ENCODE measurements at places on chromosomes 2 and 18.
A peak's percentile ranks its signal among the peaks of the same experiment; 100 is the strongest.

DNA sequence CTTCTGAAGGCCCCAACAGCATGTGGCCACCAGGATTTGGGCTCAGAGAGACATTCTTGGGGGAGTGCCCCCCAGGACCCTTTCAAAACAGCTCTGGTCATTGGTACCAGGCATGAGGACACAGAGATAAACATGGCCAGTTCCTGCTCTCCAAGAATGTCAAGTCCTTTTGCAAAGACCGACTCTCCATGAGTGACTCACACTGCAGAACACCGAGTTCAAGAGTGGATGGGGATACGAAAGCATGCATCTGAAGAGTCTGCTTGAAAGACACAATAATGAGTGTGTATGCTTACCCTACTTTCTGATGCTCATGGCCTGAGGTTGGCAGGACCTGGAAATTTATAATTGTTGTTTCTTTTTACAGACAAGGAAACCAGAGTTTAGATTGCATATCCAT, 450.6 kb downstream of the TSN start:
- DNase-seq, result no peak

- DNase-seq, result no peak
Measured at GRCh38 chr2:101307950-101308431, 510 bp downstream of the RNF149 start.

DNA sequence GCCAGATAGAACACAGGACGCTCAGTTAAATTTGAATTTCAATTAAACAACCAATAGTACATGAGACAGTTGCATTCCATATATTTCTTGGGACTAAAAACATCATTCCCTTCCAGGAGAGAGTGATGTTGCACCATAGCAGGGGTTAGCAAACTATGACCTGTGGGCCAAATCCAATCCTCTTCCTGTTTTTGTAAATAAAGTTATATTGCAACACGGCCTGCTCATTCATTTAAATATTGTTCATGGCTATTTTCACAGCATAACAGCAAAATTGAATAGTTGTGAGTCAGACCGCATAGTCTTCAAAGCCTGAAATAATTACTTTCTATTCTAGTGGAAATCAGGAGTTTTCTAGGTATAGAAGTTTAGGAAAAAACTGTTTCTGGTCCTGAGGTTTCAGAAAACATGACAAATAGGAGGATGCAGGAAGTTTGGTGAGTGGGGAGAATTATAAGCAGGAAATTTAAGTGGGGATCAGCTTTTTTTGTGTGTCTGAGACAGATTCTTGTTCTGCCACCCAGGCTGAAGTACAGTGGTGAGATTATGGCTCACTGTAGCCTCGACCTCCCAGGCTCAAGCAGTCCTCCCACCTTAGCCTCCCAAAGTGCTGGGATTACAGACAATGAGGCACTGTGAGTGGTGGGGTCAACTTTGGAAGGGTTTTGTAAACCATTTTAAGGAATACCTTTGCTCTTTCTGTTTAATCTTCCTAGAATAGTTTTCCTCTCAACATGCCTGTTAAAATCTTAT, 131.5 kb downstream of the SOCS6 start:
- DNase-seq, result no peak

GRCh38 chr2:146489386-146489785, 1355.4 kb upstream of the ACVR2A start:
- no peak for DNase-seq

- no peak for DNase-seq
Measured at GRCh38 chr2:18465979-18466378, 94.5 kb downstream of the RDH14 start.

DNA sequence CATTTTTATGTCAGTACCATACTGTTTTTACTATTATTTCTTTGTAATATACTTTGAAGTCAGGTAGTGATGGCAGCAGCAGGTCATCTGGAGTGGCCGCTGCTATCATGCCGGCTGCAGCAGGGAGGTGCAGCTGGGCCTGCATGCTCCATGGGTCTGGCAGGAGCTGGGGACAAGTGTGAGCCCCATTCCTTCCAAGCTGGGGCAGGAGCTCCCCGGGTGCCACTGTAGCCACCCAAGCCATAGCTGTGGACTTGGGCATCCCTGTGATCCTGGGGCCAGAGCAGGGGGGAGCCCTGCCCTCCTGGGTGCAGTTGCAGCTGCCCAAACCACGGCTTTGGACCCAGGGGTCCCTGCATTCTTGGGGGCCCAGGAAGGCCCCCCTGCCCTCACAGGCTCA, 59.2 kb downstream of the CSRNP3 start:
- DNase-seq, result no peak

DNA sequence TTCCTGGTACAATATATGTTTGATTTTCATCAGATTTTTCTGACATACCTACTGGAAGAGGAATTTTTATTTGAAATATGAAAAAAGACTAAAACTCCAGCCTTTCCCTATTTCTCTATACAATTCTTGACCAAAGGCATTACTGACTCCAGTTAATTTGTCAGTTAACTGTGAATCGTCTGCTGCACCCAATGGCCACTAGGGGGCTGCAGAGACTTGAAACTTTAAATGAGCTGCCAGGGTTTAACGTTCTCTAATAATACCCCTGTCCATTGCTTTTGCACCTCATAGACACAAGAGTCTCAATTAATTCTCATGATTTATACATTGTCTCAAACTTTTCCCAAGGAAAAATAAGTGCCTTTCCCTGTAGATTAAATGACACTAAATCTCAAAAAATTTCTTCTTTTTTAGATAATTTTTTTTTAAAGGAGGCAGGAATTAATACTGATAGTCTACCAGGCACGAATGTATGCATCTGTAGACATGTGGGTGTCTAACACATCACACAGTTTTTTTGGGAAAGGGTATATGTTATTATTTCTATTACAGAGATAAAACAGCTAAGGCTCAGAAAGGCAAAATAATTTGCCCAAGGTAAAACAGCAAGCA, 1.8 kb upstream of the ALK start:
- DNase-seq, result peak; percentile 30

GRCh38 chr2:71530211-71530610, 76.8 kb downstream of the DYSF start:
- no peak for DNase-seq

- DNase-seq, result no peak
Measured at GRCh38 chr2:28129955-28130695, 239.6 kb downstream of the BABAM2 start.

GRCh38 chr18:9516437-9517064, 41.2 kb downstream of the RALBP1 start:
- peak; percentile 39 for DNase-seq

- no peak for DNase-seq
Measured at GRCh38 chr2:25328152-25329085, 13.3 kb downstream of the DNMT3A start.

- DNase-seq, result peak; percentile 6
Measured at GRCh38 chr2:139031722-139032121, 251.5 kb upstream of the NXPH2 start.

DNA sequence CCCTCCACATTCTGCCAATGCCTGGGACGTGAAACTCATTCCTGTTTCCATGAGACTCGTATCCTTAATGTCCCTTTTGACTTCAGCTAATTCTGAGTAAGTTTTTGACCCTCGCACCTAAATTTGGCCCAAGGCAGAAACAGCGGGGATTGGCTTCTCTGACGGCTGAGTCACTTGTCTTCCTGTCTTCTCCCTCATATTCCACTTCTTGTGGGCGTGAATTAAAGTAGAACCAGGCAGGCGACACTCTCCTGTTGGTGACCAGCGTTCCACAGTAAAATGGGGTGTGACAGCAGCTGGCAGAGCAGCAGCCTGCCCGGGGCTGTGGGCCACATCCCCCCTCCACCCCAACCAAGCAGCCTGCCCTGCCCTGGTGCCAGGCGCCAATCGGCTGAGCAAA, 15.5 kb downstream of the TTC32 start:
- no peak for DNase-seq

DNA sequence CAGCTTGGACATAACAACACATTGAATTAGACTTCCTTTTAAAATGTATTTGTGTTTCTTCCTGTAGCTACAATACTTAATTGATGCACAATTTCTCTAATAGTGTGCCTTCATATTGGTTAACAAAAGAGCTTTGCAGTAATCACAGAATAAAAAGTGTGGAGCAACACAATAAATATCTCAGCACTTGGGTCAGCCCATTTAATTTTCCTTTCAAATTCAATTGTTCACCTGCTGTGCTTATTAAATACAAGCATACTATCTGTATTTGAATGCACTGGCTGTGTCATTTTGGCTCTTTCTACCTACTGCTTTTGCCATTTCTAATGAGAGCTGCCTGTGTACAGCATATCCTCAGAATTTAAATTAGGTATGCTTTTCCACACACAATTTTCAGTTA, 1641.3 kb upstream of the SLC39A10 start:
- no peak for DNase-seq

- peak; percentile 48 for DNase-seq
Measured at GRCh38 chr18:12944709-12945108, 3.1 kb upstream of the SEH1L start.

DNA sequence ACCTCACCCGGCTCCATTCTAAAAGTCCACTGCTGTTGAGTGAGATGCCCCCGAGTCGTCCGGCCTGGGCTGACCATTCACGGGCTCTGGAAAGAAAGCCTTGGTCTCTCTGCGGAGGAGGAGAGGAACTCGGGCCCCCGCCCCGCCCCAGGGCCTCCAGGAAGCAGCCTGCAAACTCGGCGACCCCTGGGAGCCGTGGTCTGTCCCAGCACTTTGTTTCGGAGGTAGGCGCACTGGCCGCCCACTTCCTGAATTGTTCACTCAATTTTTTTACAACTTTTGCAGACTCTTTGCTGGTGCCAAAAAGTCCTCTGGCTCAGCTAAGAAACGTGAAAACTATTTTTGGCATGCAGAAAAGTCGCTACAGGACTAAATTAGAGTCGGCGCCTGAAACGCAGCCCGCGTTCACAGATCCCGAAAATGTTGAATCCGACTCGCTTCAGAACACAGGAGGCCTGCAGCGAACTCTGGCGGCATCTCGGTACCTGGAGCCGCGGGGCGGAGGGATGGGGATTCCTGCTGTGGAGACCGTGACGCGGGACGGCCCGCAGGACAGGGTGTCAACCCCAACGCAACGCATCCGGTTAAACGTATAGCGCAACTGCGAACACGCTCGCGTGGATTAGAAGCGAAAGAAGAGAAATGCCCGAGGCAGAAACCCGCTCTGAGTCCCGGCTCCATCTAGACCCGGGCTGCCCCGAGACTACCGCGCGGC, 1.5 kb downstream of the PXDN start:
- peak; percentile 43 for DNase-seq

DNA sequence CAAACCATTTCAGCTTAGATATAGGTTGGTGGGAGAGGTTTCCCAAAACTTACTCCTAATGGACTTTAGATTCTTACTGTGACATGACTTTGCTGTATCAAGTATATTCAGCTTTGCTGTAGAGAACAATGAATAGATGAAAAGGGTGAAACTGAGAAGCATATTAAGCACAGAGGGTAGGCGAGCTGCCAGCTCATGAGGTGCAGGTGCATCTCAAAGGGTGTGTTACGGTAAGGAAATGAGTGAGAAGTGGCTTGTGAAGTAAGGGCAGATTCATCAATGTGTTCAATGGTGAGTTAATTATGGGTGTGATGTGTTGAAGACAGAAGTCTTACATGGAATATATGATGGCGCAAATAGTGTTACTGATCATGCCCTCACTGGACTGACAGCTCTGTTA, 49.3 kb downstream of the CD8B2 start:
- no peak for DNase-seq

DNA sequence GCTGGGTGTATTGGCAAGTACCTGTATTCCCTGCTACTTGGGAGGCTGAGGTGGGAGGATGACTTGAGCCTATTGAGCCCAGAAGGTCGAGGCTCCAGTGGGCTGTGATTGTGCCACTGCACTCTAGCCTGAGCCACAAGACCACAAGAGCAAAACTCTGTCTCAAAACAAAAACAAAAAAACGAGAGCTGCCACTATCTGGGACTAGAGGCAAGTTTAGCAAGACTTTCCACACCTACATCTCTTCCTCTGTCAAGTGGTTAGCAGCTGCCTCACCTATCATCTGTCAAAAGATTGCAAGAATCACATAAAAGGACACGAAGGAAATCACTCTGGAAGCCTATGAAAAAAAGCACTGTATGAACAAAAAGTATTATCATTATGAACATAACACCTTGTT, 55.2 kb upstream of the RIOK3 start:
- DNase-seq, result no peak

DNA sequence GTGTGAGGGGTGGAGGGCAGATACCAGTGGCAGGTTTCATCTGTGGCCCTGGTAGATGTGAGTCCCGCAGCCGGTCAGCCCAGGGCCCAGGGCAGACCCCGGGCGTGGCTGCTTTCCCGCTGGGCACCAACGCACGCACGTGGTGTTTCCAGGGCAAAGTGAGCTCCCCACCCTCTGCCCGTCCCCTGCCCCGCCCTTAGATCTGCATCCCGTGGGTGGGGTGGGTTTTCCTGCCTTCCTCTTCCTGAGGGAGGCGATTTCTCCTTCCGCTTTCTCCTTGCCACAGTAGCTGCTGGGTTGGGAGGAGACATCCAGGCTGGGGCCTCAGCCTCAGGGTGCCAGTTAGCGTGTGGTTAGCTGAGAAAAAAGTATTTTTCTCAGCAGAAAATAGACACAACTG, 49.6 kb downstream of the ODC1 start:
- DNase-seq, result no peak

- no peak for DNase-seq
Measured at GRCh38 chr2:148935791-148936190, 60.8 kb downstream of the KIF5C start.

DNA sequence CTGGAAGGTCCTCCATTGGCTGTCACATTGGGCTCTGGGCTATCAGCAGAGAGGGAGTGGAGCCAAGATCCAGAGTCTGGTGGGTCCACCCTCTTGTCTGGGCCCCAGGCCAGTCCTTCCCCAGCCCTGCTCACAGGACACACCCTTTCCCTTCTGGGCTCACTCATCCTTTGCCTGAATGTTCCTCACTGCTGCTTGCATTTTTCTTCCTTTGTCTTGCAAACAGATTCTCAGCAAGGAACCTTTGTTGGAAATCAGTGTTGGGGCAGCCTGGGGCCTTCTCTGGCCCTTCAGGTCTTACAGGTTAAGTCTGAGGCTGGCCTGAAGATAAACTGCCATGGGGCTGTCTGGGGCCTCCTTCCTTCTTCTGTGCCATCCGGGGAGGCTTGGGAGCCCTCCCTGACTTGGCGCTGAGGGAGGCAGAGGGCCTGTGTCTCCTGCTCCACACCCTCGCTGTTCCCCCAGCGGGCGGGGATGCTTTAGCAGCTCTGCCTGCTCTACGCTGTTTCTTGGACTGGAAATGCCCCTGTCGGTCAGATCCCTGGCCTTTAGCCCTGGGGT, 11.5 kb upstream of the CELF4 start:
- DNase-seq, result no peak

- no peak for DNase-seq
Measured at GRCh38 chr2:16176971-16177480, 236.7 kb downstream of the MYCN start.

DNA sequence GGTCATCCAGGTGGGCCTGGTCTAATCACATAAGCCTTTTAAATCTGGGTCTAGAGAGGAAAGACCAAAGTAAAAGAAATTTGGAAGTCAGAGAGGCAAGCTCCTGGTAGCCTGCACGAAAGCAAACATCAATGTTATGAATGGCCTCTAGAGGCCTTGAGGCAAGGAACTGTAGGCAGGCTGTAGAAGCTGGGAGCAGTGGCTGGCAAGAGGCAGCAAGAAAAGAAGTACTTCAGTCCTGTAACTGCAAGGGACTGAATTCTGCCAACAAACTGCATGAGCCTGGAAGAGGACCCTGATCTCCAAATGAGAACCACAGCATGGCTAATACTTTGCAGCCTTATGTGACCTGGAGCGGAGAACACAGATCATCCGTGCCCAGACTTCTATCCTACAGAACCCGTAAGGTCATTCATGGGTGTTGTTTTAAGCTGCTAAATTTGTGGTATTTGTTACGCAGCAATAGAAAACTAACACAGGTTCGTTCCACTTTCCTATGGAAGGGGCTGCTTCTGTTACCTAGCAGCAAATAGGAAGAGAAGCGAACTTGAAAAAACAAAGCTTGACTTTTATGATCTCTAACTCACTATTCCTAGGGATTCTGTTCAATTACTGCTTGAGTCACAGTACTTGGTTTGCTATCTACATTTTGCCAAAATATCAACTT, 1.2 kb downstream of the IMMT start:
- DNase-seq, result no peak

Measured in NCI-H1092 treated with DMSO at 0.1 percent for 48 hours (cell line).